ENCODE measurements at places on chromosomes 1 and 21. TPM values are rescaled to one million over a fixed set of nuclear protein-coding genes. Genes with fewer than 3 reads are reported as not detected.

DNA sequence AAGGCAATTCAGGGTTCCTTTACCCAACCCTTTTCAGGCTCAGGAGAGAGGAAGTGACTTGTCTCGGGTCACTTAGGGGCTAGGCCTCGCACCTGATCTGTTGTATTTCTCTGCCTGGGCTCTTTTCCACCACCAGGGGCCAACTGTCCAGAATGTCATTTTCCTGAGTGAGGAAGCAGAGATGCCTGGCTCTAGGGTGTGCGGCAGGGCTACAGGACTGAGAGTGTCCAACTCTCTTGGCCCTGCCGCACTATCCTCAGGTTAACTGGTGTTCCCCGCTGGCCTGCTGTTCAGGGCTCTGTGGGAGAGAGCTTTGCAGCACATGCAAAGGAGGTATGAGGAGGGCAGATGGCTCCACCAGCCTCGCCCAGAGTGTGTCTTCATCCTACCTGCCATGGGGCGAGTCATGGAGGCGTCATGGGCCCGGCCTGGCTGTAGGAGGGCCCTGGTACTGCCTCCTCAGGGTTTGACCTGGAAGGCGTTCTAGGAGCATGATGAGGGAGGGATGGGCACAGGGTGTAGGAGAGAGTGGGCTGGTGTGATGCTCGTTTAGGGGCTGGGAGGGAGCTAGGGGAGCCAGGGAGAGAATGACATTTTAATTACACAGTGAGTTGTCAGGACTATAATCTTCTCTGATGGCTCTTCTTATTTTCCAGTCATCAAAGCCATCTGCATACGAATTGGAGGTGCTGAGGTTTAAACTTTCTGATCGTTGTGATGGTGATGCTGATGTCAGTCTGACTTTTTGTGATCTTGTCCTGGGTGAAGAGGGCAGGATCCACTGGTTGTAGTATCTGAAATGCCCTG is 128.3 kb downstream of the NOS1AP start:
- no peak for DNase-seq

Gene EXTL1
- 1.7 TPM for total RNA-seq

Gene TAF5L
- 21.1 TPM for total RNA-seq

GRCh38 chr1:58783090-58783992 is 506 bp downstream of the JUN start:
- peak; percentile 80 for DNase-seq

DNA sequence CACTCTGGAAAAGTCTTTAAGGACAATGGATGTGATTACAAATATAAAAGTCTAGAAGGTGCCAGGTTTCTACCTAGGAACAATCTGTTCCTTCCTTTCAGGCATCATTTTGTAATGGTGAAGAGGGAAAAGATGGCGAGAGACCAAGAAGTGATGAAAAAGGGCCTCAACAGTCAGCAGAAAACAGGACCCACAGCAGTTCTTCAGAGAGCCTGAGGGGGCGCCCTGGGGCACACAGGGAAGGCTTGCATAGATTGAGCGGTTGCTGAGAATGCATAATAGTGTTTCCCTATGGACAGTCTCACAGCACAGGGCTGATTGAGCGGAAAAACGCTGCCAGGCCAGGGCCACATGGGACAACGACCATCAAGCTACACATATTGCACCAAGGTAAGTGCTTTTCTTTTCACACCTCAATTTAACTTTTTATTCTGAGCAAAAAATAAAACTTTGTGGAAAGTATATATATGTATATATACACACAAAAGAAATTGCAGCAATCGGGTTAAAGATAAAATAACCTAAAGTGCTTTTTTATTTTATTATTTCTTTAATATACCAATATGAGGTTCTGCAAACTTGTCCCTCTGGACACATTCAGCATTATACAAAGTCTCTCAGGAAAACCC is 3.1 kb upstream of the YRDC start:
- DNase-seq, result peak; percentile 74

Gene AUNIP
- total RNA-seq, result 0.28 TPM

DNA sequence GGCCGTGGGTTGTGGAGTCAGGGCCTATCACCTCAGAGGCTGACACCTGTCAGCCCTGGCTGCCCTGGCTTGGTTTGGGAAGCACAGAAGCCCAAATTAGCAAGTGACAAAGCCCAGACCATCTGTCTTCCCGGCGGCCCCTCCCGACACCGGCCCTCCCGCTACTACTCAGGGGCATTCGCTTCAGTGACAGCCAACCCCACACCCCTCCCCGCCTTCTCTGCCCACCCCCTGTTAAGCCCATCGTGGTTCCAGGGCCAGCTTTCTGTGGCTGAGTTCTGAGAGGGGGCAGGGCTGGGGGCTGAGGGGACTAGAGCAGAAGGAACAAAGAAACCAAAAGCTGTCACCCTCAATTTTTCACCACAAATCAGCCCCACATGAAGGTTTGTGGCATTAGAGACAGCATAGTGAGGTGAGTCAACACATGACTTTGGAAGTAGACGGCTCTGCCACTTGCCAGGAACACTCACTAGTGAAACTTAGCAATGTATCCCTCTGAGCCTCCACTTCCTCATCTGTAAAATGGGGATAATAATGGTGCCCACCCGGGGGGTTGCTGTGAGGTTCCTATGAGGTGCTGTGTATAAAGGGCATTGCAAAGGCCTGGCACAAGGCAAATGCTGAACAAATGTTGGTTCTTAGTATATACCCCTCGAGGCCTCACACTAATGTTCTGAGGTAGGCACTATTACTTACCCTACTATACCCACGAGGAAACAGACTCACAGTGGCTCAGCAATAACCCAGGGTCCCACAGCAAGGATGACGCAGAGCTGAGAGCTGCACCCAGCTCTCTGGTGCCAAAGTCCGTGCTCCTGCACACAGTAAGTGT is 5.2 kb upstream of the TNNI1 start:
- DNase-seq, result no peak

DNA sequence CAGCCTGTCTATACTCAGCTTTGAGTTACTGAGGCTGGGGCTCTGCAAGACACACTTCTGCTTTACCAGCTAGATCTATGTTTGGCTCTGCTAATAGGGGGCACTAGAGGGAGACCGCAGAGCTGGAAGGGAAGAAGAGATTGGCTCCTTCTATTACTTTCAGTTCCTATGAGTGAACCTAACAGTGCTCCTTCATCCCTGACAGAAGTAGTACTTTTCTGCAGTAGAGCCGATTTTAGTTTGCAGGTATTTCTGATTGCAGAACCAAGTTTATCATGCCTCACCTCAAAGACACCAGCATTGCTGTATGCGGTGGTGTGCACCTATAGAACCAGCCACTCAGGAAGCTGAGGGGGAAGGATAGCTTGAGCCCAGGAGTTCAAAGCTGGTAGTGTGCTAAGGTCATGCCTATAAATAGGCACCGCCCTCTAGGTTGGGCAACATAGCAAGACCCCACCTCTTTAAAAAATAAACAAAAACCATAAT is 5.7 kb upstream of the ZDHHC18 start:
- DNase-seq, result no peak

DNA sequence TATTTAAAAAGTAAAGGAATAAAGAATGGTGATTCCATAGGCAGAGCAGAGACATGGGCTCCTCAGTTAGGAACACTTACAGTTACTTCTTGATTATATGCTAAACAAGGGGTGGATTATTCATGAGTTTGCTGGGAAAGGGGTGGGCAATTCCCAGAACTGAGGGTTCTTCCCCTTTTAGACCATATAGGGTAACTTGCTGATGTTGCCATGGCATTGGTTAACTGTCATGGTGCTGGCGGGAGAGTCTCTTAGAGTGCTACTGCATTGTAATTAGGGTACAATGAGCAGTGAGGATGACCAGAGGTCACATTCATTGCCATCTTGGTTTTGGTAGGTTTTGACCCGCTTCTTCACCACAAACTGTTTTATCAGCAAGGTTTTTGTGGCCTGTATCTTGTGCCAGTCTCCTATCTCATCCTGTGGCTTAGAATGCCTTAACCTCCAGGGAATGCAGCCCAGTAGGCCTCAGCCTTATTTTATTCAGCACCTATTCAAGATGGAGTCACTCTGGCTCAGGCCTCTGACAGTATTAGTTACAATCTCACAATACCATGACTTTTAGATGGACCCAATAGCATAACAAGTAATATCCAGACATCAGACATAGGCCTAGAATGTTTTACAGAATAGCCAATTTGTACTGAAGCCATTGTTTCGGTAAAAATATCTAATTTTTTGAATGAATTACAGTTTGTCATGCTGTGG is 106.8 kb downstream of the ZBTB18 start:
- DNase-seq, result no peak

Gene UQCRHL
- 2.1 TPM for total RNA-seq

- no peak for DNase-seq
Measured at GRCh38 chr1:209106237-209106741, 477.2 kb upstream of the CAMK1G start.

DNA sequence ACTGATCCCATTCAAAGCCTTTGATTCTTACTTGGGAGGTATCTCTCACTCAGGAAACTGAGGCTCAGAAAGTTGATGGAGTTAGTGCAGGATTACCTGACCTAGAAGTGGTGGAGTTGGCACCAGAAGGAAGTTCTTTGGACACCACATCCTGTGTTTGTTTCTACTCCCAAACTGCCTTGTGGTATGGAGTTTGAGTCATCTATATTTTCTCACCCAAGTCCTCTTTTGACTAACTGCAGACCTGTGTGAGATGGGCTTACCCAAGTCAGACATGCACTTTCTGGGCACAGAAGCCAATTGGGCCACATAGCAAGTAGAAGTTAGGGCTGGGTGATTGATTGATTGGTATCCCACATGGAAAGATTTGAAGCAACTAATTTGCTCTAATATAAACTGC is 36.1 kb downstream of the FGGY start:
- DNase-seq, result no peak

- peak; percentile 92 for DNase-seq
Measured at GRCh38 chr1:84573967-84574842, at the start of gene CTBS. CTBS (minus strand) TSS chr1:84574440; CDS start chr1:84574415, 25 bp downstream.

GRCh38 chr1:26148887-26149286 is 10.0 kb upstream of the FAM110D start:
- no peak for DNase-seq

DNA sequence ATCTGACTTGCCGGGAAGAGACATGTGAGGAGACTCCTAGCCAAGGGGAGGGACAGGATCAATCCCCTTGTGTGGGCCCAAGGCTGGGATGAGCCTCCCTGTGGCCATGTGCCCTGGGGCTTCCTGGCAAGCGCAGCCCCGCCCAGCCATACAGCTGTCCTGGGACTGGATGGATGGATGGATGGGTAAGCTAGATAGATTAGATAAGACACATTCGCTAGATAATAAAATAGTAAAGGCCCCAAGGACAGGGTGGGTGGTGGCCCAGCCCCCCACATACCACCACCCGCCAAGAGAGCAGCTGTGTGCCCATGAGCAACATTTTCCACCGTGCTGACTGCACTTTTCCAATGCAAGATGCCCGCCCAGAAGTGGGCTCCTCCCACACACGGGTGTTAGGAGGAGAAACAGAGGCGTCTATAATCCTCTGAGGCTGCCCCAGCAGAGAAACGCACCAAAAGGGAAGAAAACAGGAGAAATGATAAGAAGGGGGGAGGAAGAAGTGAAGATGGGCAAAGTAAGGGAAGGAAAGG is 25.1 kb downstream of the ZBTB17 start:
- peak; percentile 69 for DNase-seq

Gene OR2L13
- total RNA-seq, result 0.19 TPM

- peak; percentile 17 for DNase-seq
Measured at GRCh38 chr1:93615582-93616150, 66.0 kb downstream of the BCAR3 start.

DNA sequence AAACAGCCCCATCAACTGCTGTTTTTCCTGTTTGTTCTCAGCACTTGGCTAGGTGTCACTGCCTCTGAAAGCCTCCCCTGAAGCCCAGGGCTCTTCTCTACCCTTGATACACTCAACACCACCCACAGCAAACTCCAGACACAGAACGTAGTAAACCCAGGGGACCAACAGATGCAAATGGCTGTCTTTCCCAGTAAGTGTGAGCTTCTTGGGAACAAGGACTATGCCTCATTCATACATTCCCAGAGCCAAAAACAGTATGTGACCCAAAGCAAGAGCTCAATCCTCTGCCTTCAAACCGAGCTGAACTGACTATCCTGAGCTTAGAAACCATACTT is 4.4 kb downstream of the LBR start:
- no peak for DNase-seq

Gene TRIM46
- 0.76 TPM for total RNA-seq

Gene SUSD4
- total RNA-seq, result 0.77 TPM

- no peak for DNase-seq
Measured at GRCh38 chr21:45042664-45043161, 31.7 kb upstream of the ADARB1 start.

DNA sequence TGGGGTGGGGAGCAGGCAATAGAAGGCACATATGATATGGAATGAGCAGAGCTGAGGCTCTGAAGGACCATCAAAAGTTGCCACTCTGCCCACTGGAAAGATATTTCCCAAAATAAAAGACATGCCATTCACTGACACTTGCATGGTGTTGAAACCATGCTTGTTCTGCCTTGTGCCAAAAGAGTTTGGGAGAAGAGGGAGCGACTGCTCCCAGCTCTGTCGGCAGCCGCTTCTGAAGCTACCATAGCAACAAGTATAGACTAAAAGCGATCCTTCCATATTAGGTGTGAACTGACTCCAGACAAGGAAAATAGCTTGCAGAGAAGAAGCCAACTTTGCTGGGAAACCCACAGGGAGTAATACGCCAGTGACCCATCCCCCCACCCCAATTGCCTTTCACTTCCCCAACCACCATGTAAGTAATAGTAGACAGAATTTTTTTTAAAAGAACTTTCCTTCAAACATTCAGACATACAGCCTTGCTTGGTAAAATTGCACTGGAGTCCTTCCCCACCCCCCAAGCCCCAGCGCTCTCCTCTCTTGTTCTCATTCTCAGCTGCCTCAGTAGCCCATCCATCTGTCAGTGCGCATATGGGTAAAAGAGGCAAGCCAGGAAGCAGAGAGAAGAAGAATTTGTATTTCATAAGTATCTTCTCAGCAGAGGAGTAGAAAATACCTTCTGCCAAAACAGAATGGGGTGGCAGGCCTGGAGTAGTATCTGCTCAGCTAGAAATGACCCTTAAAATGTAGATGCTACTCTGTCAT is 263.7 kb downstream of the OMA1 start:
- no peak for DNase-seq

Gene SMPDL3B
- total RNA-seq, result 30.9 TPM

DNA sequence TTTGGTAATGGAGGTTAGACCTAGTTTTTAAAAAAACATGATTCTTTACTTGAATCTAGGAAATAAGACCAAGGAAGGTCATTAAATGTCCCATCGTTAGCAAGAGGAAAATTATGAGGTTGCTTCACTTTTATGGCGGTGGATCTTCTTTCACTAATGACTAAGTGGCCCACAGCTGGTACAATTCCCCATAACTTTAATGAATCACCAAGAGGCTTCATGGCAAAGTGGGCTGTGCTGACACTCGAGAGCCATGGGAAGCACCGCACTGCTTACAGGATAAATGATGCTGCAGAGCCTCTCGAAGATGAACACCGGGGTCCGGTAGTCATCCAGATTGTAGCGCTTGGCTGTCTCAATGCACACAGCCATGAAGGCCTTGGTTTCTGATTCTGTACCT is 108.8 kb downstream of the UBR4 start:
- no peak for DNase-seq

GRCh38 chr1:168007691-168008090 is 70.8 kb upstream of the MPC2 start:
- DNase-seq, result no peak

DNA sequence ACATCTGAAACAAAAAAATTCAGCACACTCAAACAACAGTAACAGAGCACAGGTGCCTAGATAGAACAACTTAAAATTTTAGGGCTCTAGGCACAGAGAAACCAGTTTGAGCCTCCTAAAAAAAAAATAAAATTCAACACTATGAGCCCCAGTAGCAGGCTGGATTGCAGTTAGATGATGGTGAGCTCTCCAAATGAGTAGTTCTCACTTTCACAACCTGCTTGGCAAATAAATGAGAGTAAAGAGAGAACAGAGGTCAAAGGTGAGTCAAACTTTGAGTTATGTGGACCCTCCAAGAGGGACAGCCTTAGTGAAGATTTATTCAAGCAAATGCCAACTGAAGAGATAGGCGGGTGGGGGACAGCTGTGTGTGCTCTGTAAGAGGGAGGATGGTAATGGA is 3.6 kb downstream of the BEND5 start:
- no peak for DNase-seq

Measured in mucosa of descending colon (tissue), 3 donors.